ENCODE measurements at places on chromosomes 4 and X. TPM values are rescaled to one million over a fixed set of nuclear protein-coding genes. Genes with fewer than 3 reads are reported as not detected.

ANK2 gene
- 49.4 TPM for total RNA-seq

NALF2 gene
- total RNA-seq: 20.2 TPM

SGMS2 gene
- total RNA-seq: 82.6 TPM

GPC4 gene
- 17.4 TPM for total RNA-seq

MTNR1A gene
- not detected for total RNA-seq

FGF16 gene
- total RNA-seq: not detected

SULT1E1 gene
- not detected for total RNA-seq

TSPAN5 gene
- total RNA-seq: 48.0 TPM

STBD1 gene
- 1.5 TPM for total RNA-seq

RPA4 gene
- 2.0 TPM for total RNA-seq

SEPTIN11 gene
- 39.6 TPM for total RNA-seq

PCSK1N gene
- total RNA-seq: 1.5 TPM

H2BW2 gene
- not detected for total RNA-seq

SYTL5 gene
- 1.7 TPM for total RNA-seq

NEXMIF gene
- 2.0 TPM for total RNA-seq

SPANXN3 gene
- total RNA-seq: not detected

GNRHR gene
- not detected for total RNA-seq

FAM9B gene
- not detected for total RNA-seq

LRCH2 gene
- 10.2 TPM for total RNA-seq

AFP gene
- total RNA-seq: not detected

EPGN gene
- total RNA-seq: not detected

SLC30A9 gene
- 158 TPM for total RNA-seq

TSPAN7 gene
- 66.2 TPM for total RNA-seq

FREM3 gene
- not detected for total RNA-seq

CCKAR gene
- total RNA-seq: not detected

FGFBP2 gene
- 0.81 TPM for total RNA-seq

LONRF3 gene
- 53.3 TPM for total RNA-seq

OPHN1 gene
- 11.5 TPM for total RNA-seq

KCNE5 gene
- total RNA-seq: not detected

ATP8A1 gene
- 191 TPM for total RNA-seq

SPANXN1 gene
- total RNA-seq: not detected

ZCCHC18 gene
- not detected for total RNA-seq

NDST3 gene
- 0.88 TPM for total RNA-seq

BEX5 gene
- 22.8 TPM for total RNA-seq

GABRG1 gene
- total RNA-seq: 0.15 TPM

NPY2R gene
- not detected for total RNA-seq

COL4A6 gene
- total RNA-seq: 1.1 TPM

LRRC66 gene
- total RNA-seq: 0.40 TPM

SLC49A3 gene
- 15.9 TPM for total RNA-seq

AASDH gene
- 15.0 TPM for total RNA-seq

KDM5C gene
- 99.7 TPM for total RNA-seq

IL13RA2 gene
- 1.1 TPM for total RNA-seq

TRIM60 gene
- total RNA-seq: not detected

IGSF1 gene
- total RNA-seq: 21.6 TPM

PLS3 gene
- total RNA-seq: 331 TPM

ASB12 gene
- not detected for total RNA-seq

CXCL8 gene
- total RNA-seq: 3.8 TPM

NPFFR2 gene
- total RNA-seq: 0.33 TPM

RNF150 gene
- total RNA-seq: 34.5 TPM

UGT2B15 gene
- total RNA-seq: not detected
